Activated T-cell treated with anti-CD3 and anti-CD28 coated beads for 1 hour (primary cell): ENCODE measurements at places on chromosomes 11 and 22.

GRCh38 chr11:126290887-126291286 is 8.0 kb downstream of the TIRAP start:
- DNase-seq = no peak

- no peak for DNase-seq
Observed at GRCh38 chr11:82890936-82891335, 9.3 kb downstream of the PRCP start.

DNA sequence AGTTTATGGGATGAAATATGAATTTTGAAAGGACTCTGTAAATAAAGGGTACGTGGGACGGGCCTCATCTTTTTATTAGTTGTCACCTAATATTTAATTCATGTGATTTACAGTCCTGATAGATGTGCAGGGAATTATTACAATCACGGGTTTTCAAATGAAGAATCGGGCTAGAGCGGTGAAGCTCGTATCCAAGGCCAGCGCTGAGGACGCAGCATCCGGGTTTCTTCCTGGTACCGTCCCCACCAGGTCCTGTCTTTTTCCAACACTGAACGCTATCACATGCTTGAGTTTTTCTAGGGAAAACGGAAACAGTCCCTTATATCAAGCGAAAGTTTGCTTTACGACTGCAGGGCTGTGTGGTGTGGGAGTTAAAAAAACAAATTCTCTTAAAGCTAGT is 787 bp downstream of the SMDT1 start:
- no peak for DNase-seq

GRCh38 chr22:35719212-35719875 is 1.7 kb downstream of the APOL5 start:
- no peak for DNase-seq

DNA sequence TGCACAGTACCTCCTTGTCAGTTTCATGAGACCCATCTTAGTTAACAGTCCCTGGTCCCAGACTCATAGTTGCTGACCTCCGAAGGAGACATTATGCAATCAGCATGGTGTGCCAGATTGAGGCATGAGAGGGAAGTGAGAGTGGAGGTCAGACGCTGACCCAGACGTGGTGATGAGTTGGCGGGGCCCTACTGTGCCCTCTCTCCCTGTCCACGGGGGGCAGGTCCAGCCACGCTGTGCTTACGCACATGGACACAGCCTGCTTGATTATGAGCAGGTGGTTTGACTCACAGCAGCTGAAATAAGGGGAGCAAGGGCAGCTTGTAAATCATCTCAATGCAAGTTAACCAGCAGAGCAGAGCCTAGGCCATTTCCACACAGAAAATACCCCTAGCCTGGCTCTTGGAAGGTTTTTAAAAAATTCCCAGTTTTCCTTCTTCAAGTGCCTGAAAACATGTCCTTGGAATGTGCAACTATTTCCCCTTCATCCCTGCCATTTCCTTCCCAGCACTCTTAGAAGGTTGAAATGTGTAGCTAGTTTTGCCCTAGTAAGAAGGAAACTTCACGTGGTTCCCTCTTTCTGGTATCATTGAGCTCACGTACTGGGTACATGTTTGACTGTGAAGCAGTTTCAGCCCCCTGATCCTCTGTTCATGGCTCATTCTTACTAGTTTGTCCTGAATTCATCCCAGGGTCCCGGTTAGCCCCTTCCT is 122.6 kb upstream of the SORL1-AS1 start:
- no peak for DNase-seq

DNA sequence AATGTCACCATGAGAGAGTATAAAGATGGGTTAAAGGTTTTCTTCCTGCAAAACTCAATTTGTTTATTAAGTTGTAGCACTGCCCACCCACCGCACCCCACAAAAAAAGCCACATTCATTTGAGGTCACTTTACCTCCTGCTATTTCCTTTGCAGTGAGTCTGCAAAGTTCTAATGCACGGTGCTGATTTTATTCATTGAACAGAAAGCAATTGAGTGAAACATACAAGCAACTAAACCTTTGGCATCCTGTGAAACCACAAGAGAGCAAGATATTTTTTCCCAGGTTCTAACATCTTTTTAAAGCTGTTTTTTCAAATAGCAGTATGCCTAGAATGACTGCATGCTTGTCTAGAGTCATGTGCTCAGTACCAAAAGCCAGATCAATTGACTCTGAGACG is 39.0 kb downstream of the RRAS2 start:
- DNase-seq = no peak

DNA sequence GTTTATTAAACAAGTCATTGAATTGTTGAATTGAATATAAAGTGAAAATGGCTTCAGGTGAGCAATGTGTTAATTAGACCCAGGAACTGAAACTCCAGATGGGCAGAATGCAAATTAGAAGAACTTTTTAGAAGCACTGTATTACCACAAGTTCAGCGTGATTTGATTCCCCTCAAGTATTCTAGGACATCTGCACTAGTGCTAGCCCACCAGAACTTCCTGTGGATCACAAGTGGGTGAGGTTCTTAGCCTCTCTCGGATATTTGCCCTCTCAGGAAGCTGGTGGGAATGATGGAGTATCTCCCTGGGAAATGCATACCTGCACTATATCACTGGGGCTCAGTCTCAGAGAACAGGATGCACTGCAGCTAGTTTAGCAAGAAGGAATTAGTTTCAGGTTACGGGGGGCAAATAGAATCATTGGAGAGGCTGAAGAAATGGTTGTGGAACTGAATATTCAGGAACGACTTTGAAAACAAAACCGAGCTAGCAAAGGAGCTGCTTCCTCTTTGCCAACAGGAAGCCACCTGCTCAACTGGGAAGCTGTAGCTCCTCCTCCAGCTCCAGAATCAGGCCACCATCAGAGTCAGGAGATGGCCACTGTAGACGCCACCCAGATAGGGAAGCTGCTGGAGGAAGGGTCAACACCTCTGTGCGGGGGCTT is 74.3 kb downstream of the DHCR7 start:
- no peak for DNase-seq

DNA sequence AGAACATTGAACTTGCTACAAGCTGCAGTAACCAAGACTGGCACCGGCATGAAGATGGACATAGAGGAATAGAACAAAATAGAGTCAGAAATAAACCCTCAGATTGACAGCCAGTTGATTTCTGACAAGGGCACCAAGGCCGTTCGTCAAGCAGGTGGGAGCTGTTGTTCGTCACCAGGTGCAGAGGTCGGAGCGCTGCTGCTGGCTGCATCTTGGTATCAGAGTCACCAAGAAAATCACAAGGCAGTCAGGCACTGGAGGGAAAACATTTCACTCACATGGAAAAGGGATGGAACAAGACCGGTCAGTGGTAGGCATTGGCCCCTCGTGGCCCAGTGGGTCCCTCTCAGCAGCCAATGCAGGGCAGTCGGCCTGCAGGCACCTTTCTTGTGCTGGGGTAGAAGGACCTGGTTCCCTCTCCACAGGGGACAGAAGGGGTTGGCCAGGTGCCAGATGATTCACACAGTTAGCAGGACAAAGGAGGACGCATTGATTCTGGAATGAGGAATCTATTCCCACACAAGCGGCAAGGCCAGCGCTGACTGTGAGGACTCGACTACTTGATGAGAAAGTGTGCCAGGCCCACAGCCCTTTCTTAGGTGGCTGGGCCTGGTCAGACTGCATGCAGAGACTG is 115.8 kb upstream of the FGF3 start:
- DNase-seq = no peak

DNA sequence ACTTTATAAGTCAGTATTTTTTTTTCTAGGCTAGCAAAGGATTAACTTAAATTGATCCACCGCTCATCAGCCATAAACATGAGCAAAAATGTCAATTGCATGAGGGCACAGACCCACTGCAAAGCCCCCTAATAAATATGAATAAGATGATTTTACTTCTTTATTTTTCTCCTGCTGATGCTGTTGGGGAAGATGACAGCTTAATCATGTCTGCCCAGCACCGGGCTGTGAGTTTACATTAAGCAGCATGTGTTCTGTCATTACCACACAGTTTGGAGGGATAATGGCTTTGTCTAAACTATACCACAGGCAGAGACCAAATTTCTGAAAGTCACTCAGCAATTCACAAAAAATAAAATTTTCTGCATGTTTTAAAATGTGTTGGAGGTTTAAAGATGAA is 346.3 kb downstream of the LRRC4C start:
- no peak for DNase-seq

GRCh38 chr11:123905826-123906225 is 3.9 kb downstream of the OR8D4 start:
- DNase-seq = no peak

GRCh38 chr11:86388198-86388597 is 13.5 kb downstream of the CCDC81 start:
- DNase-seq = no peak

- no peak for DNase-seq
Observed at GRCh38 chr11:20194470-20194869, 34.2 kb upstream of the DBX1 start.

DNA sequence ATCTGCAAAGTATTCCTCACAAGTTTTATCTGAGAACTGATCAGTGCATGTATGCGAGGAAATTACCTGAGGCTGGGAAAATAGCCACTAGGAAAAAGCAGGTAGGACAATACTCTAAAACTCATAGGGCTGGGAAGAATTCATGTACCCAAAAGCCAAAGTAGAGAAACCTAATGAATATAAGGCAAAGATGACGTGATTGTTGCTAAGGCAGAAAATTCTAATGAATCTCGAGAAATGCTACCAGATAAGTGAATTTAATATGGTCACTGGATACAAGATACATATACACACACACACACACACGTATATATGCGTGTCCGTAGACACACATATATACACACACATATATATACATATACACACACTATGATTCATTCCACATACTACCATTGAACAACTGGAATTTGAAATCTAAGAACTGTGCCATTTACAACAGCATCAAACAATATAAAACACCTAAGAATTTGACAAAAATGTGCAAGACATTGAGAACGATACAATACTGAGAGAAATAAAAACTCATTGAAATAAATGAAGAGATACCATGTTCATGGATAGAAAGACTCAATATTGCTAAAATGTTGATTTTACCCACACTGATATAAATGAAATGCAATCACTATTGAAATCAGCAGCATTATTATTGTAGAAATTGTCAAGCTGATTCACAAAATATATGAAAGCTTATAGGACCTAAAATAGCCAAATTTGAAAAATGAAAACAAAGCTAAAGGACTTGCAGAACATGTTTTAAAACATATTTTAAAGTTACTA is 46.4 kb downstream of the ARHGAP20 start:
- no peak for DNase-seq

DNA sequence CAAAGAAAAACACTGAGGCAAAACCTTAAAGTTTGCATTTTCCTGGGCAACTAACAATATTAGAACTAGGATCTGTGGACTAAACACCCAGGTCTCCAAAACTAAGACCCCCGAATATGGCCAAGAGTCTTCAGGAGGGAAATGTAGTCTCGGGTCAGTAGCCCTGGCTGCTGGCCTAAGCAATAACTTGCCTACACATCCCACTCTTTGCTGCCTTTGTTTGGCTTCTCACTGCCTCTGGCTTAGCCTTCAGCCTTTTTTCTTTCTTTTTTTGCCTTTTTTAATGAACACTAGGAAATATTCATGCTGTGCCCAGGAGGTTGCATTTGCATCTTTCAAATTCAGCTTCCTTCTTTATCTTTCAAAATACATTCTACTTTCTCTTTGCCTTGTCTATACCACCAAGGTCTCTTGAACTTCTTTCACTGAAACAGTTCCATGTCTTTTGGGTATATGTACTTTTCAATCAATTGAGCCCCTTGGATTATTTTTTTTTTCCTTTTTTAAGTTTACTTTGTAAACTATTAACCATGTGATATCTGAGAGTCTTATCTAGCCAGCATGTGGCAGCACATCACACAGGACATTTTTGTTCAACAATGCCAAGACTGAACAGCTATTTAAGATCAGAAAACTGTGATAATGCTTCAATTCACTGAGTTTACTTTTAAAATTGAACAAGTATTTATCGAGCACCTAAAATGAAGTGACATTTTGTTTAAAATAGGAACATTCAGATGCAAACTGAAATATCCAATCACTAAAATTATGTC is 165.0 kb upstream of the TRPC6 start:
- DNase-seq = no peak

DNA sequence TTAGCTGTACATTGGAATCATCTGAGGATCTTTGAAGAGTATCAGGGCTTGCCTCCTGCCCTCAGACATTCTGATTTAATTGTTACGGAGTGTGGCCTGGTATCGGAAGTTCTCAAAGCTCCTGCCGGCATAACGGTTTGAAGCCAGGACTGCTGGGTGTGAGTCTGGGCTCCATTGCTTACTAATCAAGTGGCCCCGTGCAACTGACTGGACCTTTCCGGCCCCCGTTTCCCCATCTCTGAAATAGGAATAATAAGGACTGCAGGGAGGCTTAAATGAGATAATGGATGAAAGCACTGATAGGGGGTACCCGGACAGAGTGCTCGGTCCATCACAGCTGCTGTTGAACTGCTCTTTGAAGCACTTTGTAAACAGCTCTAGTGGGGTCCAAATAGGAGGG is 1.7 kb downstream of the PLEKHB1 start:
- no peak for DNase-seq

GRCh38 chr11:66007201-66007634 is 4.6 kb upstream of the CST6 start:
- DNase-seq = no peak

GRCh38 chr11:86812981-86813380 is 12.6 kb downstream of the PRSS23 start:
- DNase-seq = no peak

DNA sequence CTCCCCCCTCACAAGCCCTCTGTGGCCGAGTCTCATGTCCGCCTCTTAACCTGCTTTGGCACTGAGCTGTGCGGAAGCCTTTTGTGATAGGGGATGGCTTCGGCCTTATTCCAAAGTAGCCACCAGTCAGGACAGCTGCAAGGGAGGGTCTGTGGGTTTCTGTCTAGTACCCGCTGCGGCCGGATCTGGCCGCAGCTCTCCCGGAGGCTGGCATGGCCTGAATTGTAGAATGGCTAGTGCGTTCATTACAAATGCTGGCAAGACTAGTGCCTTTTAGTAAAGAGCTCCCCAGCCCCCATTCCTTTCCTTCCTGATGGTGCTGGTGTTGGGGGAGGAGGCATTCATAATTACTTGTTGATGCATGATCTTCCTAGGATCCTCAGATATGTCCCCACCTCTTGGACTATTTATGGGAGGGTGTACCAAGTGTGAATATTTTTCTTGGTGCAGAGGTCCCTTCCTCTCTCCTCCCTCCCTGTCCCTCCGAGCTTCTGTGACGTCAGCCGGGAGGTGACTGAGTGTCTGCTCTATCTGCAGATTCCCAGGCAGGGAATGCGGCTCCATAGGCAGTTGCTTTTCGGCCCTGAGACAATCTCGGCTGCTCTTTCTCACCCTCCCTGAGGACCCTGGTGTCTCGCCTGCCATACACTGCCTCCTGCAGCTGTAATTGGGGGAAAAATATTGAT is 108.7 kb upstream of the E2F8 start:
- DNase-seq = no peak
